Large intestine (tissue), 12 donors: ENCODE measurements at places on chromosomes 11 and 22.

- DNase-seq, result no peak
Measured at GRCh38 chr22:37913233-37913721, 7.2 kb downstream of the MICALL1 start.

DNA sequence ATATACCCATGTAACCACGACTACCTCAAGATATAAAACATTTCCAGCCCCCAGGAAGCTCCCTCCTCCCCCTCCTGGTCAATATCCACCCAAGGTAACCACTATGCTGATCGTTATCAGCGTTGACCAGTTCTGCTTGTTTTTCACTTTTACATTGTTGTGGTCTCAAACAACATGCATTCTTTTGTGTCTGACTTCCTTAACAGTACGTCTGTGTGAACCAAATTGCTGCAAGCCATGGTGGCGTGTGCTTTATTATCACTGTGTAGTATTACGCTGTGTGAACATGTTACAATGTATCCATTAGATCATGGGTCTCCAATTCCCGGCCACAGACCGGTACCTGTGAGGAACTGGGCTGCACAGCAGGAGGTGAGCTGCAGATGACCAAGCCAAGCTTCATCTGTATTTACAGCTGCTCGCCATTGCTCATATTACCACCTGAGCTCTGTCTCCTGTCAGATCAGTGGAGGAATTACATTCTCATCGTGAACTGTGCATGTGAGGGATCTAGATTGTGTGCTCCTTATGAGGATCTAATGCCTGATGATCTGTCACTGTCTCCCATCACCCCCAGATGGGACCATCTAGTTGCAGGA is 15.5 kb upstream of the GRK3 start:
- no peak for DNase-seq

DNA sequence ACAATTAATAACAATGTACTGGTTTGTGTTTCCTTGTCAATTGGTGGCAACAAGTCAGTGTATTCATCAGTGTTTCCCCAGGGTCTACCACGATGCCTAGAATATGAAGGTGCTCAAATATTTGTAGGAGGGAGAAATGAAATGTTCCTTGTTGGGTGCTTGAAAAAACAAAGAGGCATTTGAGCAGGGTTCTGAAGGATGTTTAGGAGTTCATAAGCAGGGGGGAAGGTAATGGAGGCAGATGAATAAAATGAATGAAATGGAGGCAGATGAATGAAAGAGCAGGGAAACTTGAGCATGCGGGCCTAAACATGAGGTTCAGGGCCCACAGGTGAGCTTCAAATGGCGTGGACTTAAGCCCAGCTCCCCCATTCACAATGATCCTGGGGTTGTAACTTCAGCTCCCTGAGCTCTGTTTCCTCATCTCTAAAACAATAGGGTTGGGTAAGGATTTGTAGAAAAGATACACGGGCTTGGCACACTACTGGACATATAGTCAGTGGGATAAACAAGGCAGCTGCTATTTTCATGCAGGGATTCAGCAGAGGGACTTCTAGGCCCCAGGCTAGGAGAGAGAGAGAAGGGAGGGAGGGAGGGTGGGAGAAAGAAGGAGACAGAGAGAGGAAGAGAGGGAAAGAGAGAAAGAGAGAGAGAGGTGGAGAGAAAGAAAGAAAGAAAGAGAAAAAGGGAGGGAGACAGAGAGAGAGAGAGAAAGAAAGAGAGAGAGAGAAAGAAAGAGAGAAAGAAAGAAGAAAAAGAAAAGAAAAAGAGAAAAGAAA is 73.7 kb downstream of the MN1 start:
- no peak for DNase-seq

- no peak for DNase-seq
Measured at GRCh38 chr11:100794446-100794845, 107.4 kb downstream of the ARHGAP42 start.

DNA sequence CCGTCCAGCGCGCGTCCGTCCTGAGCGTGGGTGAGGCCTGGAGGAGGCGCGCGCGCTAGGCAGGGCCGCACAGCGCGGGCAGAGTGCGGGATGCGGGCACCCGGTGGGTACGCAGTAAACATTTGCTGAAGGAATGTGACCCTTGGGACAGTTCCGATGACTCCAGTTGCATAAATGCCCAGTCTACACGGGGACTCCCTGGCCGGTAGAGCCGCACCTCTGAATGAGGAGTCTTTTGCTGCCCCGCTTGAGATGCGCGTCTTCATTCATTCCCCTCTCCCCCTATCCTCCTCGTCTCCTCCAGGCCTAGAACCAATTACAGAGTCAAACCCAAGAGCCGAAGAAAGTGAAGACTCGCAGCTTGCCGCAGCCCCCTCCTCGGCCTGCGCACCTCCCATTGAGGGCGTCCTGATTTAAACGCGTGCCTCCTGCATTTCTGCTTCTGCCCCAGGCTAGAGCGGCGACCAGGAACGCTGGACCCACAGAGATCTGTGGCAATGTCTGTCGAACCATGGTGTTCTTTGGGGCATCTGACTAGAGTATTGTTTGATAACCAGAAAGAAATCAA is 729 bp upstream of the CHKB start:
- DNase-seq, result no peak

GRCh38 chr11:40513281-40513680 is 946.2 kb downstream of the LRRC4C start:
- DNase-seq, result no peak

GRCh38 chr22:44887941-44888366 is 121.9 kb downstream of the PHF21B start:
- no peak for DNase-seq

- DNase-seq, result peak; percentile 97
Measured at GRCh38 chr22:31055635-31056159, 25.4 kb upstream of the SMTN start.

DNA sequence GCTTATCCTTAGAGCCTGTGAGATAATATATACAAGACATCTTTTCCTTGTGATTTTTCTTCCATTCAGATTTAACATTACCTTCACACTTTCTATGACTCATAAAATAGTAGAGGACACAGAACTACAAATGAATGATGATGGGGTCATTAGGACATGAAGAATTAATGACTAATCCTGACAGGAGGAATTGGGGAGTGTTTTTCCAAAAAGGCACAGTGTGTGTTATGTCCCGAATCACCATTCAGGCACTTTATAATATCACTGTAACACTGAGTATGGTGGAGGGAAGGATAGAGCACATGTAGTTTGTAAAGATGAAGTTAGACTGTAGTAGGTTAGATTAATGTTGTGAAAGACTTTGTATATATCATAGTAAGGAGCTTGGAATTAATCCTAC is 391.3 kb downstream of the JRKL start:
- no peak for DNase-seq
